ENCODE measurements at places on chromosomes 1 and 21.

DNA sequence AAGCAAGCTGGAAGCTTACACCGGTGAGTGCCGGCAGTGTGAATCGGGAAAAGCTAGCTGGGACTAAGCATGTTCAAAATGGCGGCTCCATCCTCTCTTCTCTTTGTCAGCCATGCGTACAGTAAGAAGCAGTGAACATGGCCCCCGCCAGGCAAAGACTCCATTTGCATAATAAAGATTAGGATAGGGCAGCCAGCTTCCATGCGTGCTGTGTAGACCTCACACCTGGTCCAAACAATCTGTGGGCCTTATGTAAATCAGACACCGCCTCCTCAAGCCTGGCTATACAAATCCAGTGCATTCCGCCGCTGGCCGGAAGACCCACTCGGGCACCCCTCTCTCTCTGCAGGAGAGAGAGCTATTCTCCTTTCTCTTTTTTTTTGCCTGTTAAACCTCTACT is 150.3 kb downstream of the TIAM1 start:
- no peak for DNase-seq

DNA sequence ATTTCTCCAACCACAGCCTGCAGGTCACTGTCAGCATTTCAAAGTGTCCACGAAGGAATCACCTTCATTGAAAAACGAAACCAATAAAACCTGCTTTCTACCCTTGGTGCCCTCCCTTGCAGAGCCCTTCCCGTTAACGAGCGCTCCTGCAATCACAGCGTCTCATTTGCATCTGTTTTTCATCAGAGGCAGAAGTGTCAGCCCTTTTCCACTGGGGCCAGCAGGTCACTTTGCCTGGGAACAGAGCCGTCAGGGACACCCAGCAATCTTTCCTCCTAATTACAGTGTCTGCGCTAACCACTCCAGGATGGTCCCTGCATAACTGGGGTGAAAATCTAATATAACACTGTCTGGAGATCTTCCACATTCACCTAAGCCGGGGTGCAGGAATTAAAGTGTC is 85.3 kb downstream of the PSMG1 start:
- DNase-seq = no peak

- DNase-seq = no peak
These were observed 33.5 kb downstream of the ECE1 start for GRCh38 chr1:21256776-21257175.

DNA sequence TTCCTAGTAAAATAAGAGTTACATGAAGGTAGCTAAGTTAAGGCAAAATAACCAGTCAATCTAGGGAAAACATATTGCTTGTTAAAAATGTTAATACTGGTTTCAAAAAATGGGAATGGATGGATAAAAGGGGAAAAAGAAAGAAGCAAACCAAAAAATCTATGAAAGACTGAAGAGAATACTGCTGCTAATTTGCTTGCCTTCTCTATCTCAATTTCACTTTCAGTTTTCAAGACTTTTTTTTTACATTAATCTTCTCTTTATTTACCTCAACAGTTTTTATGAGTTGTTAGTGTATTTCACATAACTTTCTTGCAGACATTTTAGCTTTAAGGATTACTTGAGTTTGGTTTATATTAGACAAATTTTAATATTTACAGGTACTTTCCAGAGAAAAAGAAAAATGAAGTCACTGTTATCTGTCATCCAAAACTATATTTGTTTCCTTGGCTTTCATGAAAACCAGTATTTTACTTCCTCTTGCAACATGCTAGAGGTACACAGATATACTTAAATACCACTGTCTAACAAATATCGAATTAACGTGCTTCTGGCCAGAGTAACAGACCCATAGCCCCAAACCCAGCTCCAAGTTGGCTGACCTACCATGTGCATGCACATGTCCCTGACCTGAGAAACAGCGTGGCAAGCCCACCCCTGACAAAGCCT is 70.7 kb downstream of the COL24A1 start:
- DNase-seq = no peak

- no peak for DNase-seq
These were observed 751.3 kb upstream of the NEGR1 start for GRCh38 chr1:73033640-73034039.

DNA sequence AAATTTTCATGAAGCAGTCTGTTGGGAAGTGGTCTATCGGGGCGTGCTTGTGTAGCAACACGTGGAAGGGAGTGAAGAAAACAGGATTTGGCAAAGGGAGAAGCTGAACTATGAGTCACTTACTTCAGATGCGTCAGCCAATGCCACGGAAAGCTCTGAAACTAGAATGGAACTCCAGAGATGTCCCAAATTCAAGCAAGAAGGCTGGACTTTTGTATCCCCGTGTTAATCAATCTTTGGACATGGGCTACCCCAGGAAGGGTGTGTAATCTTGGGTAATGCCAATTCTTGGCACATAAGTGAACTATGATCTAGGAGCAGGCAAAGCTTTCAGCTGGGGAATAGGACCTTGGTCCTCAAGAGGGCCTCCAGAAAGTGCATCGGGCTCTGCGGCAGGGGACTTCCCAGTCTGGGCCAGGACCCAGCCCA is 102.6 kb downstream of the ADSS2 start:
- DNase-seq = no peak

DNA sequence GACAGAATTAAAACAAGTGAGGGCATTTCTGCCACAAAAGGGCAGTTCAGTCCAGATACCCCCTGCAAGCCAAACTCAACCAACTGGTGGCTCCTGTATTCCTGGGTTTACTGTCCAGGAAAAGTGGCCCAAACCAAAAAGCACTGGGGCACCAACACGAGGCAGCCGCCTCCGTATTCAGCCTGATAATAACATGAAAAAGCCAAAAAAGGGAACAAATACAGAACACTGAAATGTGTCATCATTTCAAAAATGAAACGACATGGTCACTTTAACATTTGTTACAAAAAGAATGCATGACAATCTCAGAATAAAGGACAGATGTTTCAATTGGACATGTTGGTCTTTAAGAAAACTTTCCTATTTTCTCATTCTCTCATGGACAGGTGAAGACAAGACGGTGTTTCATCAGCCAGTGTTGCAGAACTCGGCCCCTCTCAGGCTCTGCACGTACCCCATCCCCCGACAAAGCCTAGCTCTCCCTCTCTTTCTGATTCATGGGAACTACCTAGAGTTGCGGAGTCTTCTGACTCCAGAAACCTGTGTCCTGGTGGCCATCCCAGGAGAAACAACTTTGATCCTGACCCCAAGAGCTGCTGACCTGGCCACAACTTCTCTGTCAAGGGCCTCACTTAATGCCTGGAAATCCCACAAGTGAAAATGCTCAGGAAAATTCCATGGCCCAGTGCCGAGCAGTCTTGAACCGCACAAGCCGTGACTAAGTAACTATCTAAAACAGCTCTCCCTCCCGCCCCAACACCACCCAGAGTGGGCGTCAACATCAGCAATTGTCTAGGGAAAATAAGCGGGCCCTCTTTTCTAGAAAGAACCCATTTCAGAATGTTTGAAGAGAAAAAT is 27.1 kb downstream of the ZBTB17 start:
- DNase-seq = peak; percentile 78

- no peak for DNase-seq
These were observed 15.5 kb upstream of the NPPB start for GRCh38 chr1:11874258-11874562.

DNA sequence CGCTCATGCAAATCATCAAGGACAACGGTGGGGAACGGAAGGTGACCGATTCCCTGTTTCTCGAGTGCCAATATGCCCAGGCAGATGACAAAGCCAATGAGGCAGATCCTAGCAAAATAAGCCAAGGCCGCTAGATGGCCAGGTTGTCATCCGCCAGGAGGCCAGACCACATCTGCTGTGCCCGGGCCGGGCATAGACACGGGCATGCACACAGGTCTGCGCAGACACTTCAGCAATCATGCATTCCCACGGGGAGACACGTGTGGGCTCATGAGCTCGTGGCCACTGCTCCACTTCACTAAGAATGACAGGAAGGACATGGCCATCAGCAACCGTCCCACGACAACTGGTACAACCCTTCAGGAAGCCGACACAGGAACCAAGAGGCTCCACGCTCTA is 23.4 kb downstream of the WDR4 start:
- no peak for DNase-seq

GRCh38 chr1:170881268-170882265 is 53.8 kb upstream of the MROH9 start:
- no peak for DNase-seq
